ENCODE measurements at places on chromosomes 16 and 17.

- no peak for DNase-seq
Observed at GRCh38 chr17:63126607-63127006, 160.6 kb downstream of the TANC2 start.

- DNase-seq: no peak
Observed at GRCh38 chr17:76174037-76174436, 33.0 kb upstream of the FOXJ1 start.

GRCh38 chr17:32491371-32492263 is 4.8 kb downstream of the CDK5R1 start:
- DNase-seq: no peak

- no peak for DNase-seq
Observed at GRCh38 chr17:38332735-38333134, 11.0 kb downstream of the GPR179 start.

DNA sequence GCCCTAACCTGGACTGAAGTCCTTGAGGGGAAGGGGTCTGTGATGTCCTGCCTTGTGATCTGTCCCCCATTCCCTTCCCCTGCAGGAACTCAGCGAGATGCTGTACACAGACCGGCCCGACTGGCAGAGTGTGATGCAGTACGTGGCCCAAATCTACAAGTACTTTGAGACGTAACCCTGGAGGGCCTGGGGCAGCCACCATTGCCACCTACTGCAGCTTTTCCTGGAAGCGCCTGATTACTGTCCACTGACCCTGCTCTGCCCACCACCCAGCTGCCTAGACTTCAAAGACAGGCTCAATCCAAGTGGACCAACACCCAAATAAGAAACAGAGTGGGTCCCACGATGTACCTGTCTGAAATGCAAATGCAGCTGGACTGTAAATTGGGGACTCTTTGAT is 153.4 kb downstream of the LGALS9B start:
- DNase-seq: no peak

GRCh38 chr16:2285731-2286191 is 17.8 kb upstream of the RNPS1 start:
- no peak for DNase-seq

DNA sequence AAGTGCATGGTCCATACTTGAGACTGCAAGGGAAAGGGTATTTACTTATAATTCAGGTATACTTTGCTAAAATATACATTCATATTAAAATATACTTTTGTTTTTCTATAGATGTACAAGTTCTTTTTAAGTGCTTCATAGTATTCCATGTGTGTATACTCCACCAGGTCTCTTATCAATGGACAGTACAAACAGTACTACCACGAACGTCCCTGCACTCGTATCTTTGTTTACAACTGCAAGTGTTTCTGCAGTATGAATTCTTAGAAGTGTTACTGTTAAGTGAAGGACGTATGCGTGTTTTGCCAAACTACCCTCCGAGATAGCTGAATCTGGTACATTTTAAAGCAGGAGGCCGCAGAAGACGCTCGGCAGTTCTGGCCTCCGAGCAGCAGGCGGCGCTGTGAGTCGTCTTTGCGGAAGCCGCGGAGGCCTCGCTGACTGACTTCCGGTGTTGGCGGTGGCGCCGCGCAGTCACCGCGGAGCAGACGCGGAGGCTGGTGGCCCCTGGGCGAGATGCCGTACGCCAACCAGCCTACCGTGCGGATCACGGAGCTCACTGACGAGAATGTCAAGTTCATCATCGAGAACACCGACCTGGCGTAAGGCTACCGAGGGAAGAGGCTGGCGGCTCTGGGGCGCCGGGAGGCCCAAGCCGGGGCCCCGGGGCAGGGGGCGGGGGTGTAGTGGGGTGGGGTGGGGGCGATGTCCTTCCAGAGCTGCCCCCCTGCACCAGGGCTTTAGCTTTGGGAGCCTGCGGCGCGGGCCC is at the start of gene POLR2C:
Gene POLR2C, plus strand, starts transcription at position 471 of the 769 bp plus-strand sequence. Its CDS starts 46 bp downstream, at position 517.
- DNase-seq: peak; percentile 38

- DNase-seq: no peak
Observed at GRCh38 chr17:78484271-78485246, 92.6 kb downstream of the DNAH17 start.

- DNase-seq: no peak
Observed at GRCh38 chr17:80447790-80448189, 28.6 kb downstream of the NPTX1 start.

- no peak for DNase-seq
Observed at GRCh38 chr16:24507959-24508480, 31.3 kb upstream of the RBBP6 start.

- DNase-seq: no peak
Observed at GRCh38 chr17:32567086-32567485, 80.3 kb downstream of the CDK5R1 start.

DNA sequence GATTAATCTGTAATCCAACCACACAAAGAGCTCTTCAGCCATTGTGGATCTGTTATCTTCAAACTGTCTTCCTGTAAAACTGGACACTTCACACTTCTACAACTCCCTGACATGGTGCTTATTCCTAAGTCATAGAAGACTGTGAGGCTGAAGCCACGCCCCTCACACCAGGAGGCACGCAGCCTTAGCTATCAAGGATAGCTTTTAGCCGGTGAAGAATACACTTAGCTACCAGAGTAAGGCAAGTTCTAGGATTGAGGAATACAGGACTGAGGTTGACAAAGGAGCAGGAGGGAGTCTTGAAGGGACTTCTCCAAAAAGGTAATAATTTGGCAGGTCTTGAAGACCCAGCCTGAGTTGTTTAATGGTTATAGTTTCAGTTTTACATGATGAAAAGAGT is 79.8 kb upstream of the GAS7 start:
- DNase-seq: no peak

GRCh38 chr16:74556375-74556922 is 50.5 kb downstream of the GLG1 start:
- DNase-seq: no peak

GRCh38 chr17:81383504-81384421 is 11.5 kb upstream of the BAHCC1 start:
- no peak for DNase-seq

DNA sequence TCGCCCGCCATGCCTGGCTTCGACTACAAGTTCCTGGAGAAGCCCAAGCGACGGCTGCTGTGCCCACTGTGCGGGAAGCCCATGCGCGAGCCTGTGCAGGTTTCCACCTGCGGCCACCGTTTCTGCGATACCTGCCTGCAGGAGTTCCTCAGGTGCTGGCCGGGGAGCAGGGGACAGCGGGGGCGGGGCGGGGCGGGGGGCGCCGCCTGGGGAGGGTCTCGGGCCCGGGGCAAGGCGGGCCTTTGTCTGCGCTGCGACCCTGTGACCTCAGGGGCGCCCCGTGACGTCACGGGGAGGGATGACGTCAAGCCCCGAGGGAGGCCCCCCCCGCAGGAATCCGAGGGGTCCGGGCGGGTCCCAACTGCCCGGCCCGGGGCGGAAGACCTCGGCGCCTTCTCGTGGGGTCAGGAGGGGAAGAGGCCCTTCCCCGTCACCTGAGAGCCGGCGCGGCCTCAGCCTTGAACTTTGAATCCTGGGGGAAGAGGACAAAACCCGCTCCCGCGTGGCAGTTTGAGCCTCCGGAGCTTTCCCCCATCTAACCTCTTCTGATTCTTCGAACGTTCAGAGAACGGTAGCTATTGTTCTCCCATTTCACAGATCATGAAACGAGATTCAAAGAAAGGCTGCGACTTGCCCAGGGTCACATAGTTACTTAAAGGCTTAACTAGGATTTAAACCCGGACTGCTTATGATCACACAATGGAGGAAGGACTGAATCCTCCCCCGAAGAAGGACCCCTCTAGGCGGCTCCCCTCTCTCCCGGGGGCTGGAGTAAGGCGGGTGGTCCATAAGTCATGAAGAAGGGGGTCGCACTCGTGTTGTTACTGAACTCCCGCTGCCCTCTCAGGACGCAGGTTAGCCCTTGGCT is 527 bp downstream of the TRAF4 start:
- DNase-seq: no peak
